ENCODE measurements at places on chromosomes 11 and 22.

DNA sequence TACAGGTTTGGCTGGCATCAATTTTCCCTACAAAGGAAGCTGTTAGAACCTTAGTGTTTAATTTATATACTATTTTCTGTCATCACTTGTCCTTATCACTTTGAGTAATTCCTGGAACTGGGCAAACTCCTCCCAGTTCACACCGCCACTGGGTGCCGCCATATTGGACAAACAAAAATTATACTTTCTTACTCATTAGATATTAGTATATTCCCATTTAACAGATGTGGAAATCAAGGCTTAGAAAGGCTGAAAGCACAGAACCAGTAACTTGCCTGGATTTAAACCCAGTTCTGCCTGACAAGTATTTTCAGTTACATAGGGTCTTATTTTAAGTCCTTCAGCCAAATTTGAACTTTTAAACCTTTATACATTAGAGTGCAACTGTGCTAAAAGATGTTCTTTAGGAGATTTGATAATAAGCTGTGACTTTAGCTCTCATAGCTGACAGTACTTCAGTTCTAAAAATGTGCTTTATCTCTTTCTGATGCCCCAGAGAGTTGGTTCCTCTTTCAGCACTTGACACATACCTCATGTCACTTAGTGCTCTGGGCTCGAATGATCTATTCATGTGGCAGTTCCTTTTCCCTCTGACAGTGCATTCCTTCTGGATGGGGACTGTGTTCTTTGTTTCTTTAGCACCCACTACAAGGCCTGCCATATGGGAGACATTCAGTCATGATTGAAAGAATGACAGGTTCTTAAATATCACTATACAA lies 25.4 kb downstream of the COA4 start:
- no peak for DNase-seq

GRCh38 chr22:19992921-19993355 lies 23.7 kb downstream of the ARVCF start:
- DNase-seq, result no peak

DNA sequence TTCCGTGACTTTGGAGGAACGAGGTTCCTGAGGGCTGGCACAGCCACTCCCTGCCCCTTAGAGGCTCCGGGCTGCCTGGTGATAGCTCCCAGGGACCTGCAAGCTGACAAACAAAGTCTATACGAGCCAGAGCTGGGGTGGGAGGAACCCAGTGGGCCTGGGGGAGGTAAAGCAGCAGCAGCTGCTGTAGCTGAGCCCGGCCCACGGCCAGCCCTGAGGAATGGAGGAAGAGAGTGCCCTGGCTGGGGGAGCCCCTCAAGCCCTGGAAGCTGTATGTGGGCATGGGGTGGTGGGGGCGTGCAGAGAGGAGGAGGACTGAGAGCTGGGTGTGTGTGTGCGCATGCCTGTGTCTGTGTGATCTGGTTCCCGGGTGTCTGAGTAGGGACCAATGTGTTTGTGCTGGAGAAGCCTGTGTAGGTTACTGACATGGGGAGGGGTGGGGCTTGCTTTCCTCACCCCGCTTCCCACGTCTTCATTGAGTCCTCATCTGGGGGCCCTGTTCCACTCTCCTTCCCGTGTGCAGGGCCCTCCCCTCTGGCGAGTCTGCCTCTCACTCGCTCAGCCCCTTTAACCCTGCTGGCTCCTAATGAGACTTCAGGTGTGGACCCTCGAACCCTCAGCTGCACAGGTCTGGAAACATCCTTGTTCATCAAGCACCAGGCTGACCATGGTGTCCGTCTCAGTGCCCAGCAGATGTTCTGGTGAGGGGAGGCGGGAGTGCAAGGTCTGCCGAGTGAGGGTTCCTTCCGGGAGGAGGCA lies 10.8 kb downstream of the ST3GAL4 start:
- no peak for DNase-seq

GRCh38 chr11:90916706-90917105 lies 693.9 kb upstream of the CHORDC1 start:
- DNase-seq, result no peak

DNA sequence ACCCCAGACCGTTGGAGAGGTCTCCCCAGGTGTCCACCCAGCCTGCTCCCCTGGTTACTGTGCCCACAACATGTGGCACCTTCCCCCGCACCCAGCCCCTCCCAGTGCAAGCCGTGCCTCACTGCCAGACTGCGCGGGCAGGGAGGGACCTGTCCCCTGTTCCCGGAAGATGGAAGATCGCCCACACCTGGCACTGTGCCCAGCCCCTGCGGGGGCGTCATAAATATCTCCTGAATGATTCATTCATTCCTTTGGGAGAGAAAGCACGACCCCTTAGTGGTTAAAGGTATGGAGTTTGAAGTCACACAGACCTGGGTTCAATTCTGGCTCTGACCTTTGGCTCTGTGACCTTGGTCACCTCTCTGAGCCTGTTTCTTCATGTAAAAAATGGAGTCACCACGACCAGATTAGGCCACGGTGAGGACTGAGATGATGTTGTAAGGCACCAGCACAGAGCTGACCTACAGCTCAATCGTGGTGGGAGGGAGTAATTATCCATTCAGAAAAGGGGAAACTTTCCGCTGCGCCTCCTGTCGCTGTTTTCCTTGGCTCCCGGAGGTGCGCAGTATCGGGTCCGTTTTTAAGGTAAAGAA lies 497 bp upstream of the SYT12 start:
- DNase-seq, result no peak

DNA sequence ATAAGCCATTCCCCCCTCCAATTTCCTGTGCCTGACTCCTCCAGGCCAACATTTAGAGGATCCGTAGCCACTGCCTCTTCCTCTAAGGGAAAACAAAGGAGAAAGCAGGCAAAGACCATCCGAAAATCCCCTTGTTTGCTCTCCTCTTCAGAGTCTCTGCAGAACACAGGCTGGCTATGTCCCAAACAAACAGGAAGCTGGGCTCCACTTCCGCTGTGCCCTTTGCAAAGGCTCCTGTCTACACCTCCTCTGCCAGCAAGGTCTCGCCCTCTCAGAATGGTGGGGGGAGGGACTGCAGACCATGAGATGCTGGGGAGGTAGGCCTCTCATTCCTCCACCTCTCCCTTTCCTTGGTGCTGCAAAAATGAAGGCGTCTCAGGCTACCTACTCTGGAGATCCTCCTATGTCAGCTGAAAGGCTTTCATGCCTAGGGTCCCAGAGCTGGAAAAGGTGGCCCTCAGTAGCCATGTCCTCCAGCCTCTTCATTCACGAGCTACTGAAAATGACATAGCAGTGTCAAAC lies 596.2 kb downstream of the BUD13 start:
- no peak for DNase-seq
